Tibial nerve (tissue), 4 donors: ENCODE measurements at places on chromosomes 12 and 14.

- DNase-seq = no peak
- H3K36me3 ChIP-seq = no peaks in the 10 kb centered on the region
Observed at GRCh38 chr12:122306407-122306806, 40.1 kb upstream of the VPS33A start.

- no peaks in the 10 kb centered on the region for H3K4me1 ChIP-seq
- no peak for DNase-seq
- no peak overlapping the region for H3K4me3 ChIP-seq
- no peaks in the 10 kb centered on the region for H3K36me3 ChIP-seq
- no peak overlapping the region for H3K27ac ChIP-seq
Observed at GRCh38 chr12:111387747-111388323, 17.9 kb upstream of the SH2B3 start.

DNA sequence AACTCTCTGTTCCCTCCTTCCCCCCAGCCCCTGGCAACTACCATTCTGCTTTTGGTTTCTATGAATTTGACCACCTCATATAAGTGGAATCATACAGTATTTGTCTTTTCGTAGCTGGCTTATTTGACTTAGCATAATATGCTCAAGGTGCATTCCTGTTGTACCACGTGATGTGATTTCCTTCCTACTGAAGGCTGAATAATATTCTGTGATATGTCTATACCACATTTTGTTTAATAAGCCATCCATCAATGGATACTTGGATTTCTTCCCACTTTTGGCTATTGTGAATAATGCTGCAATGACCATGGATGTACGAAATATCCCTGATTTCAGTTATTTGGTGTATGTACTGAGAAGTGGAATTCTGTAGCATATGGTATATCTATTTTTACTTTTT lies 16.3 kb downstream of the NDUFA9 start:
- no peaks in the 10 kb centered on the region for H3K27me3 ChIP-seq
- peaks cover 100% of the 10 kb centered on the region for H3K36me3 ChIP-seq
- DNase-seq = no peak
- no peaks in the 10 kb centered on the region for H3K4me1 ChIP-seq
- no peak overlapping the region for H3K4me3 ChIP-seq

GRCh38 chr12:2284857-2285256 lies 232.1 kb downstream of the CACNA1C start:
- no peak overlapping the region for H3K27ac ChIP-seq
- DNase-seq = peak; percentile 63
- H3K4me1 ChIP-seq = peaks cover 32% of the 10 kb centered on the region
- H3K36me3 ChIP-seq = no peaks in the 10 kb centered on the region
- H3K27me3 ChIP-seq = no peaks in the 10 kb centered on the region

DNA sequence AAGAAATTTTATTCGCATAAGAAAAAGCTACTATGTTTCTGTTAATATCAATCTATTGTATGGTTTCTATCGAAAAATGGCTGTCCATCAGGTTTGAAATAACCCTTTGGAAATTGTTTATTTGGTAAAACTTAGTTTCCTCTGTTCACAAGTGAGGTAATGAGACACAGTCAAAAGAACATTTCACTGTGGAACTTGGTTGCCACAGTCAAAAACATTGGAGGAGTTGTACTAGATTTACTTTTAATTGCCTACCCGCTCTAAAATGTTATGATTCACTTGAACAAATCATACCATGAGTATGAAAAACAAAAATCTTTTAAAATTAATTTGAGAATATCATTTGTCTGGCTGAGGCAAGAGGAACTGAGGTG lies 46.5 kb downstream of the ITPR2 start:
- no peak overlapping the region for H3K4me3 ChIP-seq
- no peak for DNase-seq
- no peaks in the 10 kb centered on the region for H3K36me3 ChIP-seq
- H3K27me3 ChIP-seq = no peaks in the 10 kb centered on the region

DNA sequence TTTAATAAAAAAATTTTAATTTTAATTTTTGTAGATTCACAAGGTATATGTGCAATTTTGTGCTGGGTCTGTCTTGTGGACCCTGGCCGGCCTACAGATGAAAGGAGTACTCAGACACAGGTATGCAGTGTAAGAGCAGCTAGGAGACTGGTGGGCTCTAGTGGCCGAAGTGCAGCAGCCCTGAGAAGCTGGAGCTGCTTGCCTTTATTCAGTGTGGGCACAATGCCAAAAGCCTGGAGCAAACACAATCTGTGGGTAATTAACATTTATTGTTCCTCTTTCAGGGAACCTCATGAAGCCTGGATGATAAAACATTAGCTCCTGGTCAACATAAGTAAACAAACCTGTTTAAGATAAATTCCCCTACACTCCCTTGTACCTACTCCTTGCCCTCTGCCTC lies 135.7 kb upstream of the SEL1L start:
- no peak for DNase-seq
- no peak overlapping the region for H3K27ac ChIP-seq

GRCh38 chr14:34496679-34497513 lies 34.9 kb upstream of the SPTSSA start:
- DNase-seq = peak; percentile 82
- peaks cover 10% of the 10 kb centered on the region for H3K4me1 ChIP-seq
- no peaks in the 10 kb centered on the region for H3K27me3 ChIP-seq
- peak overlapping the region; percentile 16 for H3K4me3 ChIP-seq
- no peaks in the 10 kb centered on the region for H3K36me3 ChIP-seq

- H3K36me3 ChIP-seq = no peaks in the 10 kb centered on the region
- no peak for DNase-seq
- H3K27me3 ChIP-seq = no peaks in the 10 kb centered on the region
- no peak overlapping the region for H3K27ac ChIP-seq
Observed at GRCh38 chr12:128914908-128915563, 61.8 kb downstream of the GLT1D1 start.

- no peak overlapping the region for H3K4me3 ChIP-seq
- no peak overlapping the region for H3K27ac ChIP-seq
- no peaks in the 10 kb centered on the region for H3K4me1 ChIP-seq
Observed at GRCh38 chr12:5438671-5439200, 6.8 kb downstream of the NTF3 start.

- DNase-seq = no peak
- H3K27ac ChIP-seq = peak overlapping the region; percentile 54
- no peaks in the 10 kb centered on the region for H3K4me1 ChIP-seq
Observed at GRCh38 chr12:1758887-1759286, 61.5 kb upstream of the LRTM2 start.

- no peak overlapping the region for H3K4me3 ChIP-seq
- H3K27ac ChIP-seq = no peak overlapping the region
- H3K27me3 ChIP-seq = no peaks in the 10 kb centered on the region
- H3K36me3 ChIP-seq = no peaks in the 10 kb centered on the region
Observed at GRCh38 chr12:113844495-113845210, 121.5 kb downstream of the RBM19 start.

DNA sequence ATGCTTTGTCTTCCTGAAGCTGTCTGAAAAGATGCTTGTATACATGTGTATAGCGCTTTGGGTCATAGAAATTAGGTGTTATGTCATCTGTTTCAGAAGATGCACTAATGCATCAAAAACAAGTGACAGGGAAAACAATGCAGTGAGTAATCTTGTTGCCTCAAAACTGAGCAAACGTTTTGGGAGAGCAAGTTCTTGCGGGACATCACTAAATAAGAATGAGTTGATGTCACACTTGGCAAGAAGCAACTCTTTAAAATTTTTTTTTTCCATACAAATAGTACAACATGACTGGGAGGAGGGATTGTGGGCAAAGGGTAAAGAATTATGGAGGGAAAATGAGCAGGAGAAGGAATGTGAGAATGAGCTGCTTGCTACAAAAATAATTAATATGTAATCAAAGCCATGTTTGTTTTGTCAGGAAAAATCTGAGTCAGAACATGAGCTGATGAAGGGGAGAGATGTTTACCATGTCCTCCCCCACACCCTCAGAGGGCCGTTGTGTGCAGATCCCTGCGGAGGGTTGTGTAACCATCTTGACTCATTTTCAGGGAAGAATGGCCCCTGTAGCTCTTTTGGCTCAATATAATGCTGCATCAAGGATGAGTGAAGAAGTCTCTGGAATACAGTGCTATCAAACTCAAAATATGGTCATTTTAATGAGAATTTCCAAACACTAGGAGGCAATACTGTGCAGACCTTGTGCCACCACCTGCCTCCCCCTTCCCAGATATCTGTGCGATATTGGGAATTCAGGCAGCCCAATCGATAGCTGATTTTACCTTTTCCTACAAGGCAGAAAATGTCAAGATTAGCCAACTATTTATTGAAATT lies 41.4 kb downstream of the BORCS5 start:
- H3K4me1 ChIP-seq = peaks cover 8% of the 10 kb centered on the region
- H3K27me3 ChIP-seq = no peaks in the 10 kb centered on the region
- H3K27ac ChIP-seq = peak overlapping the region; percentile 87

DNA sequence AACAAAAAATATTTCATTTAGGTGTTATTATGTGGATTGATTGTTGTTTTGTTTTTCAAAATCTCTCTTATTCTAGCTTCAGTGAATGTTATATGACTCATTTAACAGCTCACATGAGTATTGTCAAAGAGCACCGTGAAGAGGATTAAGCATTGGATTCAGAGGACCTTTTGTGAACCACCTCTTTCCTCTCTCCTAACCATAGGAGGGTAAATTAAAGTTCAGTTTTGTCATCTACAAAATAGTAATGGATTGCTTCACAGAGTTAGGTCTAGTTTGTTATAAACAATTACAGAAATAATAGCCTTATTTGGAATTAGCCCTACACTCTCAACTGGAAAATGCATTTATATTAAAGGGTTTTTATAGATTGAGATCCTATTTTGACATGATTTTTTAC lies 962 bp upstream of the KERA start:
- DNase-seq = no peak
- no peak overlapping the region for H3K27ac ChIP-seq
- H3K4me1 ChIP-seq = no peaks in the 10 kb centered on the region
- no peaks in the 10 kb centered on the region for H3K27me3 ChIP-seq

GRCh38 chr12:101889211-101889752 lies 11.9 kb downstream of the DRAM1 start:
- peaks cover 11% of the 10 kb centered on the region for H3K4me1 ChIP-seq
- no peak overlapping the region for H3K27ac ChIP-seq
- H3K4me3 ChIP-seq = no peak overlapping the region
- H3K36me3 ChIP-seq = no peaks in the 10 kb centered on the region

DNA sequence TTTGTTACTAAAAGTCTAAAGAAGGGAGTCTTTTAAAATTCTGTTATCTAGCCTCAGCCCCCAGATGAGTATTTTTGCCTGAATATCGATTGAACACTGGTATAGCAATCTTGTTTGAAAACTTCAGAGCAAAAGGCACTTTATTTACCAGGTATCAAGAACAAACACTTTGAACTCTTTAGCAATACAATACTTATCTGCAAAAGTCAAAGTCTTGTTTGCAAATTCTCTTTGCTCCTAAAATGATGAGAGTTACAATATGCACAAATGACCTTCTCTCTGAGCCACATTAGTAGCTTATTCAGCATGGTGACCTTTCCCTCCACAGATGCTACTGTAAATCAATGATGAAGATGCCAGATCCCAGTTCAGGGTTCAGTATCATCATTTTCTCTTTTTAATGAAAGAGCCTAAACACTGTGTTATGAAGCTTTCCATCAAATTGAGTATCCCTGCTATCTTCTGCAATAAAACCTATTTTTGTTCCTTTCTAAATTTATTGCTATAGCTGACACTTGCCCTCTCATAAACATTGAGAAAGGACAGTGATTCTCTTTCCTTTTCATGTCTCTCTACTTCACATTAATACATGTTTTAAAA lies 752.7 kb upstream of the MGAT4C start:
- H3K4me1 ChIP-seq = no peaks in the 10 kb centered on the region
- no peaks in the 10 kb centered on the region for H3K27me3 ChIP-seq
- H3K4me3 ChIP-seq = no peak overlapping the region

- no peaks in the 10 kb centered on the region for H3K36me3 ChIP-seq
- H3K4me3 ChIP-seq = no peak overlapping the region
- no peaks in the 10 kb centered on the region for H3K27me3 ChIP-seq
- H3K4me1 ChIP-seq = no peaks in the 10 kb centered on the region
- H3K27ac ChIP-seq = no peak overlapping the region
Observed at GRCh38 chr12:75657831-75658230, 146.4 kb upstream of the KRR1 start.

DNA sequence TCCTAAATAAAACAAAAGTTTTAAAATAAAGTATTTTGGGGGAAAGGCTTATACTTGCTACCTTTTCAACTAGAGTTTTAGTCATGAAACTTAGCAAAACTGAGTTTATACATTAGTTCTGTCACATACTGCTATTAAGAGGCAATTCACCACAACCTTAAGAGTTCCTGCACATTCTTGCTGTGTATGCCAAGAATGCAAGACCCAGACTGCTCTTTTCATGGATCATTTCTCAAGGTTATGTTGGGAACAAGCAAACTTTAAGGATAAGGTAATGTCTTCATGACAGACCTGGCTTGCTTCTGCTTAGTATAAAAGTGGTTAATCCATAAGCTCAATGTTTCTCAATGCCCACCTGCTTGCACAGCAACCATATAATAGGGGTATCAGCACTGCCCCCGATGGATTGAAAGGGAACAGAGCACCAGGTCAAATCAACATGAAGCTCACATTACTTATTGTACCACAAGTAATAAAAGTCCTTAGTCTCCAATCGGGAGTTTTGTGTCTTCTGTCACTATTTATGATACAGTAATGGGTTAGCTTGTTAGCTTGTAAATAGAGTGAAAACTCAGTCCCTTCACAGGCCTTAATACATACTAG lies 67.6 kb downstream of the KIF21A start:
- no peaks in the 10 kb centered on the region for H3K36me3 ChIP-seq
- H3K4me1 ChIP-seq = peaks cover 5% of the 10 kb centered on the region
- H3K4me3 ChIP-seq = no peak overlapping the region
- DNase-seq = no peak
- no peaks in the 10 kb centered on the region for H3K27me3 ChIP-seq

DNA sequence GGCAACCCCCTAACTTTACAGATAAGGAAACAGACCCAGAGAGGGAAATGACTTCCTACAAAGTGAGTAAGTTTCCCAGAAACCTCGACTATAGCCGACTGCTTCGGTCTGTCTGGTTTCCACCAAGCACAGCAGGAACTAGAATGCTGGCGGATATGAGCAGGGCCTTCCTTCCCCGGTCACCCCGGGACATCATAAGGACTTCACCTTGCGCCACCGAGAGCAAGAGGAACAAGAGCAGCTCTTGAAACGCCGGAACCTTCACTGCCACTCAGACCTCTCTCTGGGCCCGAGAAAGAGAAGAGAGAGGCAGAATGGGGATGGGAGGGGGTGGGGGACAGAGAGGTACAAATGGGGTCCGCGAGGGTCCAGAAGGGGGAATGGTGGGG lies 29.4 kb upstream of the GPR68 start:
- H3K36me3 ChIP-seq = no peaks in the 10 kb centered on the region
- H3K4me1 ChIP-seq = no peaks in the 10 kb centered on the region

GRCh38 chr12:26425587-26426260 lies 230.4 kb downstream of the SSPN start:
- no peak overlapping the region for H3K27ac ChIP-seq
- no peaks in the 10 kb centered on the region for H3K4me1 ChIP-seq
- no peaks in the 10 kb centered on the region for H3K36me3 ChIP-seq
- no peak for DNase-seq
- H3K4me3 ChIP-seq = no peak overlapping the region
- H3K27me3 ChIP-seq = no peaks in the 10 kb centered on the region
